Smooth muscle cell of the coronary artery (primary cell): ENCODE measurements at places on chromosomes 12 and 14. TPM values are rescaled to one million over a fixed set of nuclear protein-coding genes. Genes with fewer than 3 reads are reported as not detected.

Gene SELPLG
- 0.68 and 1.5 TPM in 2 replicates for total RNA-seq

Gene SRRM4
- total RNA-seq = not detected in 2 replicates

Gene SLC6A12
- 0.15 TPM in 1 of 2 replicates, not detected in the other for total RNA-seq

Gene DPPA3
- total RNA-seq = not detected in 2 replicates

Gene TMEM263
- 119 and 120 TPM in 2 replicates for total RNA-seq

Gene P2RX2
- total RNA-seq = not detected in 2 replicates

Gene LIN52
- 2.1 and 6.8 TPM in 2 replicates for total RNA-seq

Gene LHX5
- total RNA-seq = not detected in 2 replicates

Gene PTPRR
- total RNA-seq = 0.83 and 0.94 TPM in 2 replicates

Gene FIGNL2
- total RNA-seq = 0.12 TPM in 1 of 2 replicates, not detected in the other

Gene DLGAP5
- 0.23 and 9.2 TPM in 2 replicates for total RNA-seq

Gene RPS26
- total RNA-seq = 28.5 and 116 TPM in 2 replicates

Gene HNF1A
- total RNA-seq = not detected in 2 replicates

Gene GUCY2C
- not detected in 2 replicates for total RNA-seq

Gene TSPAN11
- total RNA-seq = 0.08 and 1.1 TPM in 2 replicates

Gene WSCD2
- not detected in 2 replicates for total RNA-seq

Gene FBLN5
- total RNA-seq = 25.0 and 26.1 TPM in 2 replicates

Gene TAS2R8
- total RNA-seq = not detected in 2 replicates

Gene ANO2
- 0.82 TPM in 1 of 2 replicates, not detected in the other for total RNA-seq

Gene HSPB8
- 10.6 and 13.5 TPM in 2 replicates for total RNA-seq

Gene GPR65
- total RNA-seq = 0.12 and 0.15 TPM in 2 replicates

Gene RDH16
- total RNA-seq = under 0.01 and 0.08 TPM in 2 replicates

Gene NXPH4
- total RNA-seq = 0.59 and 3.8 TPM in 2 replicates

Gene GLT1D1
- under 0.01 TPM in 1 of 2 replicates, not detected in the other for total RNA-seq

Gene HSP90B1
- total RNA-seq = 665 and 748 TPM in 2 replicates

Gene OVCH1
- 0.70 TPM in 1 of 2 replicates, not detected in the other for total RNA-seq

Gene STAC3
- 0.08 and 0.23 TPM in 2 replicates for total RNA-seq

Gene KRT77
- not detected in 2 replicates for total RNA-seq

Gene SLC39A9
- 105 and 109 TPM in 2 replicates for total RNA-seq

Gene SAMD4A
- total RNA-seq = 12.9 and 17.0 TPM in 2 replicates

Gene ADGRD1
- total RNA-seq = 0.15 and 37.2 TPM in 2 replicates

Gene PRPF40B
- 11.9 and 17.6 TPM in 2 replicates for total RNA-seq

Gene HRK
- 0.12 TPM in 1 of 2 replicates, not detected in the other for total RNA-seq

Gene TAS2R46
- 0.82 and 1.9 TPM in 2 replicates for total RNA-seq

Gene LMNTD1
- total RNA-seq = 0.23 TPM in 1 of 2 replicates, not detected in the other

Gene SDR39U1
- 4.4 and 11.3 TPM in 2 replicates for total RNA-seq

Gene IL23A
- not detected in 2 replicates for total RNA-seq

Gene OAS3
- 2.3 and 2.6 TPM in 2 replicates for total RNA-seq

Gene NFATC4
- total RNA-seq = 18.4 and 77.3 TPM in 2 replicates

Gene SLC48A1
- total RNA-seq = 9.5 and 10.8 TPM in 2 replicates

Gene SOCS4
- 9.4 and 13.7 TPM in 2 replicates for total RNA-seq

Gene HOXC4
- total RNA-seq = not detected in 2 replicates

Gene MIP
- not detected in 2 replicates for total RNA-seq

Gene MOK
- total RNA-seq = 4.6 and 12.2 TPM in 2 replicates

Gene AQP5
- 0.60 and 0.82 TPM in 2 replicates for total RNA-seq

Gene KLHL42
- 17.9 and 31.8 TPM in 2 replicates for total RNA-seq

Gene WNT1
- total RNA-seq = not detected in 2 replicates

Gene TMEM119
- total RNA-seq = 6.1 and 102 TPM in 2 replicates

Gene CD69
- under 0.01 TPM in 1 of 2 replicates, not detected in the other for total RNA-seq

Gene CLEC2A
- total RNA-seq = 5.6 TPM in 1 of 2 replicates, not detected in the other

Gene GPRC5D
- total RNA-seq = 0.12 TPM in 1 of 2 replicates, not detected in the other

Gene YY1
- 33.7 and 34.7 TPM in 2 replicates for total RNA-seq

Gene CPNE6
- total RNA-seq = not detected in 2 replicates

Gene GYS2
- not detected in 2 replicates for total RNA-seq

Gene CBLN3
- total RNA-seq = 1.6 and 7.4 TPM in 2 replicates
